ENCODE measurements at places on chromosomes 6 and 20.
A peak's percentile ranks its signal among the peaks of the same experiment; 100 is the strongest.

DNA sequence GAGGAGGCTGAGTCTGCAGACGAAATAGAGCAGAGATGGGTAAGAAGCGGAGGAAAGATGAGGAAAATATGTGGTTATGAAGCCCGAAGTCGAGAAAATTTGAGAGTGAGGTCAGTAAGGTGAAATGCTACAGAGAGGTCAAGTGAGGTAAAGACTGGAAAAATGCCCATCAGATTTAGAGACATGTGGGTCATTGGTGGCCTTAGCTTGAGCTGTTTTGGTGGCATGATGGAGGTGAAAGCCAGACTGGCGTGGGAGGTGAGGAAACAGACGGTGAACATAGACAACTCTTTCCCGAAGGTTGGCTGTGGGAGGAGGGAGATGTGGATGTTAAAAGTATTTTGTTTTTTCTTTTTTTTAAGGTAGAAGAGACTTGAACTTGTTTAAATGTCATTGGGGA, 9.4 kb downstream of the ARFGEF2 start:
- DNase-seq = no peak

- no peak for DNase-seq
Observed at GRCh38 chr6:121533321-121533841, 97.9 kb downstream of the GJA1 start.

DNA sequence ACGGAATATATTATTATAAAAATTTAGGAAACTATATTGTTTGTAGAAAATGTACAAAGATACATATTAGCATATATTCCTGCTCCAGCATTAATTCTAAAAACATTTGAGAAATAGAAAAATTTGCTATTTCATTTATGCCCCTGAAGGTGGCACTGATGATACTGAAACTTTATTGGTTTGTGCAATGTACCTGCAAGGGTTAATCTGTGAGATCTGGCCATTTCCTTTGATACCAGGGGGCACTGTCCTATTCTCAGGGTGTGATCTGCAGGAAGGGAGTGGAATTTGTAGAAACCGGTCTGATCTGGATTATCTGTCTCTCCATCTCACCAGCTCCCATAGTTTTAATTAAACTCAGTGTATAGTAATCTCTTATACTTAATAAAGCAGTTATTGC, 625.1 kb upstream of the IMPG1 start:
- no peak for DNase-seq

DNA sequence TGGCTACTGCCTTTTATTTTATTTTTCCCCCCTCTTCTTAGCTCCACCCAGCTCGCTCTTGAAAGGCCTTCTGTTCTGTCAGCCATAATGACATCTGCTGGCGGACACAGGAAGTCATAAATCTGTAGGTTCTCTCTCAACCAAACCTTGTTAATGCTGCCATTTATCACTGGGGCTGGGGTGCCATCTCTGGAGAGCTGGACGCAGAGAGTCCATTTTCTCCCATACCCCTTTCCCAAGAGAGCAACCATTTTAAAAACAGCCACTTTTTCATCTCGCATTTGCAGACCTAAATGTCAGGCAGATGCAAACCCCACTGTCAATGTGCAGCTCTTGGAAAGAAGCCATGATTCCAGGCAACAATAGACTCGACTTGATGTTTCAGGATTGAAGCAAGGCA, 13.0 kb upstream of the TSHZ2 start:
- DNase-seq = no peak

DNA sequence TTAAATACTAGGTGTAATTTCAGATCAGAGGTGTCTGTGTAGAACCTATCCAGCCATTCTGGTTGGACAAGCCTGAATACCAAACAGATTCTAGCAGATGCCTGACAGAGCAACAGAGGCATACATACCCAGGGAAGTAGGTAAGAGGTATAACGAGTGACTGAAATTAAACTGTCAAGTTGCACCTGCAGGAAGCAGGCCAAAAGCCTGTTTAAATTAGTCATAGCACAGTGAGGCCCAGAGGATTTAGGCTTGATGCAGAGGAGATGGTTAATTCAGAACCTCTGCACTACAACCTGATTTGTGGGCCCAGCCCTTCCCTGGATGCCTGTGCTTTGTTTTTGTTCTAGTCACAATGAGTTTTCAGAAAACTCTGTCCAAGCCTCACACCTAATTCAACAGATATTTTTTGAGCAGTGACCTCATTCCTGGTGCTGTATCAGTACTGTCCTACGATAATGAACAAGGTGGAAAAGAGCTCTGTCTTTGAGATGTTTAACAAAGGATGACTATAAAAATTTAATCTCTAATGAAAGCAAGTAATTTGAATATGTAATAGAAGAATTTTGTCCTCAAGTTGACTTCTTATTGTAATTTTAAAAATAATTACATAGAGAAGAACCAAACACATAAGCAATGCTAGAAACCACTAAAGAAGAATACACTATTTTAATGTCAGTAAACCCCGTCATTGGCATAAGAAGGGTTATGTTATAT, 31.7 kb downstream of the C6orf58 start:
- no peak for DNase-seq

GRCh38 chr6:132133736-132134445, 182.7 kb upstream of the CCN2 start:
- DNase-seq = no peak

- no peak for DNase-seq
Observed at GRCh38 chr6:26206868-26207801, 119.9 kb downstream of the HFE start.

- DNase-seq = no peak
Observed at GRCh38 chr20:17625246-17626051, 55.6 kb downstream of the DSTN start.

DNA sequence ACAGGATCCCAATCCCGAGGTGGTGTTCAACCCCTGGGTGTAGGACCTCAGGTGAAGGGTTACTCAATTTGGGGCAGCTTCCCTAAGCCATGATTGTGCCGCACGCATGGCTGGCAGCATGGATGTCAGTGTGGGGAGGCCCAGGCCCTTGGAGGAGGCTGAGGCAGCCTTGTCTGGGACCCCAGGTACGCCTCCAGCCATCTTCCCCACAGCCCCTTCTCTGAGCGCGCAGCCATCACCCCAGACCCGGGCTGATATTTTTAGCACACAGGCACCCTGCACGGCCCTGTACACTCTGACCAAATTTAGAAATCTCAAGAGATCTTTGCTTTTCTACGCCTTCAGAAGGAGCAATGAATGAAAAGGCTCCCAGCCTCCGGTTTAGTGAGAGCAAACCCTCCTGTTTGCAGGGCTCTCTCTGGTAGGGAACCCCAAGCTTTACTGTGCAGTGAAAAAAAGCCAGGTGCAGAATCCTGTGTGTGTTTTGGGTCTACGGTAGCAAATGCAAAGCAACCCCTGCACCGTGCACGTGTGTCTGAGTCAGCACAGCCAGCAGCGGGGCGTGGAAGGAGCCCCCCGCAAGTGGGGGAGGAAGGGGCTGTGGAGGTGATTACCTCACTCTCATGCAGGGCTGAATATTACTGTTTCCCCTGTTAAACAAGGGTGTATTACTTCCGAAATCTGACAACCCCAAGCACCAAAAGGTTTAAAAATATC, 44.3 kb downstream of the CTCFL start:
- DNase-seq = no peak

- peak; percentile 72 for DNase-seq
Observed at GRCh38 chr6:112233847-112234246, 20.5 kb downstream of the LAMA4 start.

DNA sequence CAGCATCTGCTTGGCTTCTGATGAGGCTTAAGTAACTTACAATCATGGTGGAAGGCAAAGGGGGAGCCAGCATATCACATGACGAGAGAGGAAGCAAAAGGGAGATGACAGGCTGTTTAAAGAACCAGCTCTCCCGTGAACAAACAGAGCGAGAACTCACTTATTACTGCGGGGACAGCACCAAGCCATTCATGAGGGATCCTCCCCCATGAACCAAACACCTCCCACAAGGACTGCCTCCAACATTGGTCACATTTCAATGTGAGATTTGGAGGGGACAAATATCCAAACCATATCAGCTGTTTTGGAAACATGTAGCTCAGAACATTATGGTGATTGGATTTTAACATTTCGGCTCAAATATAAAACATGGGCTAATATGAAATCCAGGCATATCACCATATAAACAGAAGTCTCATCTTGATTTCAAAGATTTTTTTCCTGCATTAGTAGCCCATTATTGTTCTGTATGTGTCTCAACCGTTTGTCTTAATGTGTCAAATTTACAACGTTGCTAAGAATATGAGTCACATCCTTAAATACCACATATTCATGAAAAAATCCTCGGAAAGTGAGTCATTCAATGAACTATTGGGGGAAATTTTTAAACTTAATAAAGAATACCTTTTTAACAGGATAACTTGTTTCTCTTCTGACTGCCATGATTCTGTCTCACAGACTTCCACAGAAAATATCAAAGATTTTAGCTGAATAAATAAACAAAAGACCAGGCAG, 894.3 kb downstream of the TFAP2A start:
- peak; percentile 81 for DNase-seq

GRCh38 chr6:36703982-36704381, 6.4 kb downstream of the RAB44 start:
- no peak for DNase-seq

DNA sequence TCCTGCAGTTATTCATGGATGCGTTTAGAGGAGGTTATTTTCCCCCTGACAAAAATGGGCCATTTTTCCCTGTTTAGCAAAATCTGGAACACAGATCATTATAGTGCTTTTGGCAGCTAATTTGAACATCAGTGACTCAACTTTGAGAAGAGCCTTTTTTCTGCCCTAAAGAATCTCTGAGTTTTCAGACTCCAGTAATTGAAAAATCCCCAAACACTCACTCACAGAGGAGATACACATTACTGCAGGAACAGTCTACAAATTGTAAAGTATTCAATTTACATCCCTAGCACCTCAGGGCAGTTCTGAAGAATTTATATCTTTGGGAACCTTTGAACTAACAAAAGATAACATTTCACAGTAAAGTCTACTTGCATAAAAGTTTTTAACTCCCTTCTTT, 966.6 kb upstream of the SLC35B3 start:
- no peak for DNase-seq

DNA sequence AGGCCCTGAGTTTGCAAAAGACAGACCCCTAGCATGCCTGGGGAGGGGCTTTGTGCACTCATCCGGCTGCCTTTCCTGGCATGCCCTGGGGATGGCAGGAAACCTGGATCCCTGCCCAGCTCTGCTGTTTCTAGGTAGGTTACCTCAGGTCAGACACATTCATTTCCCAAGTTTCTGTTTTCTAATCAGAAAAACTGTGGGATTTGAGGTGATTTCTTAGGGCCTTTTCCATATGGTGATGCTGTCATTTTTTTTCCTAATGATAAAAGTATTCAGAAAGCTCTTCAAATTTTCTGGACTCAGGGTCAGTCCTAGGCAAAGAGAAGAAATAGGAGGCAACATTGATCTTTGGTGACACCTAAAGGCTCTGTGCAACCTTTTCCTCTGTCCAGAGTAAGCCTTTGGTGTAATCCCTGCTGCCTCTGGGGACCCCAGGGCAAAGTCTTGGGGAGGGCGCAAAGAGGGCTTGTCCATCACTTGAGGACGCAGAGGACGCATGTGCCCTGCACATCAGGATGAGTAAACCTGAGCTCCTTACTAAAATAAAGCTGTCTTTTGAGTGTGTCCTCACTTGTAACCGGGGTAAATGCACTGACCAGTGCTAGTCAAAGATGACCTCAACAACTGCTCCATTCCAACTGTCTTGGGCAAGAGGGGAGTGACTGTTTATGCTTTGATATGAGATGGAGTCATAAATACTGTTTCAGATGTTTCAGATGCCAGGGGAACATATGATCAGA, 13.5 kb upstream of the TRAM2 start:
- DNase-seq = no peak

DNA sequence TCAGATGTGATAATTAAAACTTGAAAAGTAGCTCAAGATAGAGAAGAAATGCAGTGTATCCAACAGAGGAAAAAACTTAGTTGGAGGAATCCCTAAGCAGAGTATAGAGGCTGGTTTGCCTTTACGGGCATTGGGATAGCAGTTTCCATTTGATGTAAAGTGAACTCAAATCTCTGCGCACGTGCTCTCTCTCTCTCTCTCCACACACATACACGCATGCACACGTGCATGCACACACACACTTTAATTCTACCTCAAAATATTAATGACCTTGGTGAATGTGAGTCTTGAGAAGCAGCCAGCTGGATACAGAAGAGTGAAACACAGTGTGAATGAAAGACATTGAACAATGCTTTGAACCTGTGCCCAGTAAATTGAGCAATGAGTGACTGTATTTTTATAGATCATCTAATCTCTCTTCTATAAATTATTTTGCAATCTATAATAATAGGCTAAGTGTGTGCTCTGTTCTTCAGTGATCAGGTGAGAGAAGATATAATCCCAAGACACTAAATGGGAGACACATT, 247.7 kb upstream of the FAM83B start:
- DNase-seq = no peak

DNA sequence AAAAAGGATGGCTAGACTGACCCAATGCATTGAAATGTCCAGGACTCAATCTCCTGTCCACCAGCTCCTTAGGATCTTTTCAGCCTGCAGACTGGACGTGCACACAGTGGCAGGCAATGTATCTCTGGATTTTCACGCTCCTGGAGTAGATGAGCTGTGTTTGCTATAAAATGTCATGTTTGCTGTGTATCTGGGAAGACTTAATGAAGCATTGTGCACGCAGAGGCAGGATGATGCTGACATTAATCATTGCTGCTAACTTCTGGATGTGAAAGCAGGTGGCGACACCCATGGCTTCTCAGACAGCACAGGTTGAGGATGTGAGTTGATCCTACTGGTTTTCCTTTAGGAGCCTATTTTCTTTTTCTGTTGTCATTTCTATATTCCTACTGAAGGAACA, 133.1 kb upstream of the PCSK2 start:
- DNase-seq = no peak

- no peak for DNase-seq
Observed at GRCh38 chr20:31858760-31859083, 11.6 kb downstream of the DUSP15 start.

DNA sequence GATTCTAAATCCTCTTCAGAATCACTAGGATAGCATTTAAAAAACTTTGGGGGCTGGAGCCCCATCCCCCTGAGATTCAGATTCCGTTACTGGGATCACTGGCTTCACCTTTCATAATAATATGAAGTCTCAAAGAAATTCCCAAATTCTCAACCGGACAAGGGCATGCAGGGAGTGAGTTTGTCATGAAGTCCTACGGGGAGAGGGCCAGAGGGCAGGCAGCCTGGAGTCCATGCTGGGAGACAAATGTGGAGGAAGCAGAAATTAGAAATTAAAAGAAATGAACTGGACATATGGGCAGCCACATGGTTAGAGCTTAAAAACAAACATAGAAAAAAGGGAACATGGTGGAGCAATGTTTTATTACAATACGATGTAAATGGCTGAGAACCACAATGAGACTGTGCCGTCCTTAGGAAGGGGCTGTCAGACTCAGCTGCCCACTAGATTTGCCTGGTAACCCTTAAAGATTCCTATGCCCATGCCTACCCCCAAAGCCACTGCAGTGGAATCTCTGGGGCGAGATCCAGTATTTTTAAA, 142.6 kb downstream of the CEBPB start:
- DNase-seq = no peak

DNA sequence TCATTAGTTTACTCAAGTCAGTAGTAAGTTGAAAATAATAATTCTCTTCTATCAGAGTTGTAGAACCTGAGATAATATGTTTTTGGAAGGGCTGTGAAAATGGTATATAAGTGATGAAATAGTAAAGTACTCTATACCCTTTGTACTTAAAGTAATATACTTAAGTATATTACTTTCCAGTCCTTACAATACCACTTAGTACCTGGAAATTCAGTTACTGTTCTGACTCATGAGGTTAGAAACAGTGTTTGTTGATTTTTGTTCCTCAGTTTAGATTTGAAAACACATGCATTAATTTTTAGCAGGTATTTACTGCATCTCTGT, 10.1 kb downstream of the TULP4 start:
- no peak for DNase-seq

GRCh38 chr20:50280851-50281655, 90.4 kb downstream of the CEBPB start:
- no peak for DNase-seq
